ENCODE measurements at places on chromosomes 1 and 21.

- no peak for DNase-seq
- peaks cover 20% of the 10 kb centered on the region for H3K36me3 ChIP-seq
- no peak overlapping the region for H3K27ac ChIP-seq
- H3K4me3 ChIP-seq = no peak overlapping the region
- no peaks in the 10 kb centered on the region for H3K4me1 ChIP-seq
These were observed 9.1 kb upstream of the MTF1 start for GRCh38 chr1:37868466-37868865.

GRCh38 chr1:40740997-40741736 lies 42.4 kb upstream of the KCNQ4 start:
- DNase-seq = no peak
- no peak overlapping the region for H3K4me3 ChIP-seq
- peaks cover 9% of the 10 kb centered on the region for H3K4me1 ChIP-seq

DNA sequence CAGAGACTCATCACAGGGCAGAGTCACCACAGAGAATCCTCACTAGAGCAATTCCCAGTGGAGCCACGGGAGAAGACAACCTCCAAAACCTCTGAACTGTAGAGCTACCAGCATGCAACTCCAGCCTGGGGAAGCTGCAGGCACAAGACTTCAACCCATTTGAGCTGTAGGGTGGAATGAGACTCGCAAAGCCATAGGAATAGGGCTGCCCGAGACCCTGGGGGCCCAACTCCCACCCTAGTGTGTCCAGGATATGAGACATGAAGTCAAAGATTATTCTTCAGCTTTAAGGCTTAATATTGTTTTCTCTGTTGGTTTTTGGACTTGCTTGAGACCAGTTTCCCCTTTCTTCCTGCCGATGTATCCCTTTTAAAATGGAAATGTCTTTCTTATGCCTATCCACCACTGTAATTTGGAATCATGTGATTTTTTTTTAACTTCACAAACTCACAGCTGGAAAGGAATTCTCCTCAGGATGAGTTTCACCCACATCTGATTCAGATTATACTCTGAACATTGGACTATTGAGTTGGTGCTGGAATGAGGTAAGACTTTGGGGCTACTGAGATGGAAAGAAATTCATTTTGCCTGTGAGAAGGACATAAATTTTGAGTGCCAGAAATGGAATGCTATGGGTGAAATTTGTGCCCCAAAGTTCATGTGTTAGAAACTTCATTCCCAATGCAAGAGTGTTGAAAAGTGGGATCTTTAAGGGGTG lies 59.6 kb upstream of the ST6GALNAC5 start:
- no peak overlapping the region for H3K4me3 ChIP-seq
- H3K27me3 ChIP-seq = no peaks in the 10 kb centered on the region
- no peaks in the 10 kb centered on the region for H3K36me3 ChIP-seq
- H3K4me1 ChIP-seq = no peaks in the 10 kb centered on the region
- H3K27ac ChIP-seq = no peak overlapping the region

DNA sequence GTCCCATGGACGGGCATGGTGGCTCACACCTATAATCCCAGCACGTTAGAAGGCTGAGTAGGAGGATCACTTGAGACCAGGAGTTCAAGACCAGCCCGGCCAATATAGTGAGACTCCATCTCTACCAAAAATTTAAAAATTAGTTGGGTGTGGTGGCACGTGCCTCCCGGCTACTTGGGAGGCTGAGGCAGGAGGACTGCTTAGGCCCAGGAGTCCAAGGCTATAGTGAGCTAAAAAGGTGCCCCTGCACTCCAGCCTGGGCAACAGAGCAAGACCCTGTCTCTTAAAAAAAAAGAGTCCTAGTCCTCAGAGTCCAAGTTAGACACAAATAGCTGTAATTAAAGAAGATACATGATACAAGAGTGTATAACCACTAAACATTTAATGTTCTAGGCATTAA lies 20.1 kb downstream of the TRIT1 start:
- no peaks in the 10 kb centered on the region for H3K36me3 ChIP-seq
- no peak overlapping the region for H3K4me3 ChIP-seq
- H3K27ac ChIP-seq = no peak overlapping the region
- no peaks in the 10 kb centered on the region for H3K27me3 ChIP-seq
- no peak for DNase-seq
- no peaks in the 10 kb centered on the region for H3K4me1 ChIP-seq

DNA sequence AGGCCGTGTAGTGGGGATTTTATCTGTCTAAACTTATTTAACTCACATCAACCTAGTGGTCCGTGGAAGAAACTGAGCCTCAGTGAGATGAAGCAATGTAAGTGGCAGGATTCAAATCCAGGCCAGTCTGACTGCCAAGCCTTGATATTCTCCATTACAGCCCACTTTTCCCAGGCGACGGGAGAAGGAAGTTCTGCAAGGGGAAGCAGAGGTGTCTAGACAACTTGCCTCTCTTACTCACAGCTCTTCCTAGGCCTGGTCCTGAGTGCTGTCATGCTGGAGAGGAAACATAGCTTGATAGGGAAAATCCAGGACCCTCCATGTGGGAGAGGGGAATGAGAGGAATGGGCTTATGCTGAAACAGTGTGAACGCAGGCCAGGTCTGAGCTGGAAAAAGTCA lies 9.1 kb downstream of the CTSE start:
- H3K4me3 ChIP-seq = no peak overlapping the region
- no peak overlapping the region for H3K27ac ChIP-seq
- H3K4me1 ChIP-seq = no peaks in the 10 kb centered on the region

- no peak for DNase-seq
- H3K27ac ChIP-seq = no peak overlapping the region
- H3K36me3 ChIP-seq = no peaks in the 10 kb centered on the region
- H3K4me1 ChIP-seq = peaks cover 29% of the 10 kb centered on the region
These were observed 81.0 kb downstream of the PDE9A start for GRCh38 chr21:42734323-42734971.

GRCh38 chr1:170910273-170910672 lies 25.1 kb upstream of the MROH9 start:
- no peak for DNase-seq
- no peaks in the 10 kb centered on the region for H3K4me1 ChIP-seq
- H3K27ac ChIP-seq = no peak overlapping the region
- H3K36me3 ChIP-seq = no peaks in the 10 kb centered on the region

DNA sequence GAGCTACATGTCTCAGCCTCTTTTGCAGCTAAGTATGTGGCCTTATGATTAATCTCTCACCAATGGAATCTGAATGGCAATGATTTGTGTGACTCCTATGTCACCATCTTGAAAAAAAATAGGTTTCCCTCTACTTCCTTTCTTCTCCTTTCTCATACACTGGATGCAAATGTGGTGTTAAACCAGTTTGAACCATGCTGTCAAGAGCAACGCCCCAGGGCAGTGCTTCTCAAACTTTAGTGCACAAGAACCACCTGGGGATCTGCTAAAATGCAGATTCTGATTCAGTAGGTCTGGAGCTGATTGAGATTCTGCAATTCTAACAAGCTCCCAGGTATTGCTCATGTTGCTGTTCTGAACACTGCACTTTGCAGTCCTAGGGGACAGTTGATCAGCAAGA lies 44.7 kb upstream of the ZNF644 start:
- H3K4me3 ChIP-seq = no peak overlapping the region
- H3K36me3 ChIP-seq = no peaks in the 10 kb centered on the region
- no peaks in the 10 kb centered on the region for H3K27me3 ChIP-seq
- no peaks in the 10 kb centered on the region for H3K4me1 ChIP-seq

GRCh38 chr1:4986306-4986705 lies 331.9 kb downstream of the AJAP1 start:
- no peak overlapping the region for H3K4me3 ChIP-seq
- no peaks in the 10 kb centered on the region for H3K36me3 ChIP-seq
- no peak overlapping the region for H3K27ac ChIP-seq
- DNase-seq = no peak
- no peaks in the 10 kb centered on the region for H3K4me1 ChIP-seq

DNA sequence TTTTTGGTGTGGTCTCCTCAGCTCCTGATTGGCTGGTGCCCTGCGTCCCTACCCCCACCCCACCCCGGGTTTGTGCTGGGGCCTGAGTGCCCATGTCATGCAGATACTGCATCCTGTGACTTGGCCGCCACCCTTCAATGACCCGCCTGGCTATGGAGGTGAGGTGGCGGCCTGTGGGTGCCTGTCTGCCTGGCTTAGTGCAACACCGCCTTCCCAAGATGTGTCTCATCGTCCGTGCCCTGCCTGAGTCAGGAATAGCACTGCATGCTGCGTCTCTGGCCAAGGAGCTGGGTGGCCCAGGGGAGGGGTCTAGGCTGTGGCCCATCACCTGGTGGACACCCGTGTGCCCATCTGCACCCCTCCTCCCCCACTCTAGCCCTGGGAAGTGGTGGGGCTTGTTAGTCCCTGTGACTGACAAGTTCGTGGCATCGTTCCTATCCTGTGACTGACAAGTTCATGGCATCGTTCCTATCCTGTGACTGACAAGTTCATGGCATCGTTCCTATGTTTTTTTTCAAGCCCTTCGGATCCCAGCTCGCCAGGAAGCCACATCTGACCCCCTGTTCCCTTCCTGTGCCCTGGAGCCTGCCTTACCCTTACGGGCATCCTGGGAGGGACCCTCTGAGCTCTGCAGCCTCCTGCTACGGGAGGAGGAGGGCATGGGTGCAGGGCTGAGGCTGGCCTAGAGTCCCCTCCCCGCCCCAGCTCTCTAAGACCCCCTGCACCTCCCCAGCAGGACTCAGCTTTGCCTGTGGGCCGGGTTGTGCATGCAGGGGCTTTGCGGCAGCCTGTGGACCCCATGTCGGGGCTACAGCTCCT lies 7.5 kb downstream of the SLX9 start:
- H3K4me3 ChIP-seq = no peak overlapping the region
- H3K27ac ChIP-seq = no peak overlapping the region
- DNase-seq = no peak
- no peaks in the 10 kb centered on the region for H3K27me3 ChIP-seq
- H3K36me3 ChIP-seq = peaks cover 10% of the 10 kb centered on the region

DNA sequence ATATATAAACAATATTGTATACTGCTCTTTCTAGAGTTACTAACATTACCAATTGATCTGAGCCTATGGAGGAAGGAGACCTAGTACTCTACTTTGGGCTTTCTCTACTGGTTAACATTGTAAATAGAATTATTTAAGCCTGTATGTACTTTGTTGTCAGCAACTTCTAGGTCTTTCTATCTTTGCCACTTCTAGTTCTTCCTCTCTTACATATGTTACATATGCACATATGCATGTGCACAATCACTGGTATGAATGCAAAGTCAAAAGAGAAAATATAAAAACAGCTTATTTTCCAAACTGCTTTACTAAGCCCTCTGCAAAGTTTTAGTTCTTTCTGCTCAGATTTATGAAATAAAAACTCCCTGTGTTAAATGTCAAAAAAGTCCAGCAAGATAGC lies 84.3 kb downstream of the PTPRC start:
- H3K27me3 ChIP-seq = no peaks in the 10 kb centered on the region
- H3K4me3 ChIP-seq = no peak overlapping the region
- peaks cover 29% of the 10 kb centered on the region for H3K4me1 ChIP-seq
- no peak overlapping the region for H3K27ac ChIP-seq

DNA sequence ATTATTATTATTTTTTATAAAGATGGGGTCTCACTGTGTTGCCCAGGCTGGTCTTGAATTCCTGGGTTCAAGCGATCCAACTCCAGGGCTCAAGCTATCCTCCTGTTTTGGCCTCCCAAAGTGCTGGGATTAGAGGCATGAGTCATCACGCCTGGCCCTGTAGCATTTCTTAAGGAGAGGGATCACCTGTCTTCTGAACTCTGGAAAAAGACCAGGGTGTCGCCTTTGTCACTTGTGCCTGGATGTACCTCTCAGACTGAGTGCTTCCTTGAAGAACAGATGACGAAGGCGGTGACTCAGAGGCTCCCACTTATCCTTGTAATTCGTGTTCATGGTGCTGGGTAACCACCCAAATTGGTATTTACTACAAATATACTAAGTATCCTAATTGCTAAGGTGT lies 2.4 kb upstream of the CGN start:
- no peak overlapping the region for H3K4me3 ChIP-seq
- no peak overlapping the region for H3K27ac ChIP-seq
- no peaks in the 10 kb centered on the region for H3K27me3 ChIP-seq
- peaks cover 21% of the 10 kb centered on the region for H3K4me1 ChIP-seq
- H3K36me3 ChIP-seq = no peaks in the 10 kb centered on the region

DNA sequence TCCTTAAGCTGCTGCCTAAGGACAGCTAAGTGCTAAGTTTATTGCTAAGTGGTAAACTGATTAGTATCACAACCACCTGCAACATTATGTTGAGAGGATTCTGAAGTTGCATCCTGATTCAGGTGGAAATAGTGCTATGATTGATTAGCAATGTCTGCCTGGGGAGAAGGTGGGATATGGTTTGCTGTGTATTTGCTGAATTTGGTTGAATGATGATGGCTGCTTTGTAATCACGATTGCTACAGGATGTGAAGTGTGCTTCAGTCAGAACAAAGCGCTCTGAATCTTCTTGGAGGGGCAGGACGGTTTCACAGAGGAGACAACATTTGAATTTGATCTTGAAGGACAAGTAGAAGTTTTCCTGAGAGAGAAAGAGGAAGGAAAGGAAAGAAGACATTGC lies 226.0 kb downstream of the ST6GALNAC3 start:
- H3K27me3 ChIP-seq = no peaks in the 10 kb centered on the region
- no peak overlapping the region for H3K27ac ChIP-seq
- no peak for DNase-seq
- peaks cover 44% of the 10 kb centered on the region for H3K4me1 ChIP-seq

DNA sequence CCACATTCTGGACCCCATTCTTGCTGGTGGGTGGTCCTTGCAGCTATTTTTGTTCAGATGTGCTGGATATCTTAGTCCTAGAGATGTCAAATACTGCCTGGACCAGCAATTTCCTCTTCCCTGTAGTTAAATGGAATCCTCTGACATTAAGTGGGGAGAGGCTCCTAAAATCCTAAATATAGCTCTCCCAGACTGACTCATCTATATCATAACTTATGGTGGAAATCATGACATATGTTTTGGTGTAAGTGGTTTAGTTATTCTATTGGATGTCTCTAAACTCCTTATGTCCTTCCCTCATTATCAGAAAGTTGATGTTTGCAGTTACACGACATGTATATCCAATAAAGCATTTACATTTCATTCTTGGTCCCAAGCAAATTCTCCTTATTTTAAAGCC lies 73.1 kb downstream of the KCNJ6 start:
- peaks cover 6% of the 10 kb centered on the region for H3K27me3 ChIP-seq
- no peak overlapping the region for H3K27ac ChIP-seq
- DNase-seq = no peak
- no peaks in the 10 kb centered on the region for H3K36me3 ChIP-seq
- no peaks in the 10 kb centered on the region for H3K4me1 ChIP-seq
- no peak overlapping the region for H3K4me3 ChIP-seq

Measured in CD8-positive, alpha-beta memory T cell (primary cell).